CD4-positive, alpha-beta memory T cell (primary cell): ENCODE measurements at places on chromosomes 16 and 17.
A peak's percentile ranks its signal among the peaks of the same experiment; 100 is the strongest.

- DNase-seq, result no peak
These were observed 39.6 kb downstream of the WSB1 start for GRCh38 chr17:27333410-27333980.

DNA sequence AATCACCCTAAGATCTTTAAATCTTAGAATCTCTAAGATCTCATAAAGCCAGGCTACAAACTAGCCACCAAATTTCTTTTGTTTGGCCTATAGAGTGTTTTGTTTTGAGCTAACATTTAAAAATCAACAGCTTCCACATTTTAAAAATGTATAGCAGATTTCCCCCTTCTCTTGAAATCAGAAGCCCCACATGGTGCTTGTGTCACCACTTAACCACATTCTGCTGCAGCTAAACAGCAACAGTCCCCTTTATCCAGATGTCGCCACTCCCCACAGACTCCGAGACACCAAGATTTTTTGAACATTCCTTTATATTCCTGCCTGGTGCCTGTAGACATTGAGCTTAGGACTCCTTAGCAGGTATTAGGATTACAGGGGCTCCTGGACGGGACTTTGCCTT is 16.0 kb downstream of the GUCY2D start:
- DNase-seq, result no peak

DNA sequence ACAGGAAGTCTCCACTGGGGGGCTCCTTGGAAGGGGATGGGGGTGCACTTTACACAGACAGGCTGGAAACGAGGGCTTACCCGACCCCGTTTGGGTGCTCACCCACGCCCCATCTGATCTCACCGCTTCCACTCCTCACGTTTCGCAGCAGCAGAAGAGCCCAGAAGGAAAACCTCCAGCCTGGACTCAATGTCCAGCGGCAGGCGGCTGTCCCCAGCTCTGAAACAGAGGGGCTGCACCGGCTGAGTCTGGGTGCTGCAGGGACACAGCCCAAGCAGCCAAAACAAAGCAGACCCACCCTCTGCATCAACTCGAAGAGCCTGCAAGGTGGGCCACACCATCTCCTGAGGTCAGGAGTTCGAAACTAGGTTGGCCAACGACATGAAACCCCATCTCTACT is 3.9 kb downstream of the MEAK7 start:
- DNase-seq, result no peak

DNA sequence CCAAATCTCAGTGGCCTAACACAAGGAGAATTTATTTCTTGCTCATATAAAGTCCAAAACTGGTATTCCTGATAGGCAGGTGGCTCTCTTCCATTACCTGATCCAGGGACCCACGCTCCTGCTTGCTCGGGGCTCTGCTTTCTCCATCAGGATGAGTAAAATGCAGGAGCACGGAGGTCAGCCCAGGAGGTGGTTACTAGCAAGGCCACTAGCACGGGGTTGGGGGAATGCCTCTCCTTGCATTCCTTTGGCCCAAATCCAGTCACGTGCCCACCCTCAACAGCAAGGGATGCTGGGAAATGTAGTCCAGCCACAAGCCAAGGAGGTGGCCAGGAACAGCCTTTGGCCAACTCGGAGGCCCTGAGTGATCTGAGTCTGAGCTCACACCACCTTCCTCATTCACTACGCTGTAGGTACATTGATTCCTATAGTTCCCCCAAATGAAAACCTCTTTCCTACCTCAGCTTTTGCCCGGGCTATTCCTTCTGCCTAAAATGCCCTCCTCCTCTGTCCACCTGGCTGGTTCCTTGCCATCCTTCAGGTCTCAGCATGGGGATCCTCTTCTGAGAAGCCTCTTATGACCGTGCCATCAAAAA is 38.3 kb upstream of the HAPSTR1 start:
- DNase-seq, result no peak

DNA sequence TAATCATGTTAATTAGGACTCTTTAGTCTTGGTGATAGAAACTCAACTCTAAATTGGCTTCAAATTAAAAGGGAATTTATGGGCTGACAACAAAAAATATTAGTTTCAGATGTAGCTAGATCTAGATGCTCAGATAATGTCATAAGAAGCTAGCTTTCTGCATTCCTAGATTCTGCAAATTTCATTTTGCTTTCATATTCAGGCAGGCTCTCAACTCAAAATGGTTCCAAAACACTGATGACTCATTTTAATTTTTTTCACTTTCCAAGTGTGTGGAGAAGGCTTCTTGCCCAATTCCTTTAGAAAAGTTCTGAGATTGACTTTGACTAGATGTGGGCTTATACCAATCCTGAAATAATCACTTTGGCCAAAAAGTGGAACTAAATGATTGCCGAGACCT is 236.7 kb upstream of the GOT2 start:
- DNase-seq, result no peak

DNA sequence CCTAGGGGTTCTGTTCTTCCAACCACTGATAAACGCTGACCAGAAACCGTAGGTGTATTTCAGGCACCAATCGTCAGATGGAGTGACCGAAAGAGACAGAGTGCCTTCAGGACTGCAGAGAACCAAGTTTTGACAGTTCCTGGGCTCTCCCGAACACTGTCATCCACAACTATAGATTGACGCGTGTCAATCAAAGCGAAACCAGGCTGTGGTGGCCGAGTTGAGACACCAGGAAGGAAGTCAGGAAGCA is 11.9 kb upstream of the AURKB start:
- DNase-seq, result peak; percentile 91
